Stimulated activated CD4-positive, alpha-beta T cell treated with anti-CD3 and anti-CD28 coated beads, Interleukin-1b, Interleukin-23, amount 100 ng/mL, for 48 hours (primary cell): ENCODE measurements at places on chromosomes 3 and 15.

- peak; percentile 60 for DNase-seq
These were observed 43.9 kb upstream of the PLXND1 start for GRCh38 chr3:129650256-129650872.

GRCh38 chr15:47872208-47872607 is 154.9 kb downstream of the SEMA6D start:
- DNase-seq = no peak

GRCh38 chr15:57323806-57324589 is 52.3 kb upstream of the CGNL1 start:
- peak; percentile 14 for DNase-seq

- no peak for DNase-seq
These were observed 152.5 kb upstream of the P2RY1 start for GRCh38 chr3:152682477-152682876.

DNA sequence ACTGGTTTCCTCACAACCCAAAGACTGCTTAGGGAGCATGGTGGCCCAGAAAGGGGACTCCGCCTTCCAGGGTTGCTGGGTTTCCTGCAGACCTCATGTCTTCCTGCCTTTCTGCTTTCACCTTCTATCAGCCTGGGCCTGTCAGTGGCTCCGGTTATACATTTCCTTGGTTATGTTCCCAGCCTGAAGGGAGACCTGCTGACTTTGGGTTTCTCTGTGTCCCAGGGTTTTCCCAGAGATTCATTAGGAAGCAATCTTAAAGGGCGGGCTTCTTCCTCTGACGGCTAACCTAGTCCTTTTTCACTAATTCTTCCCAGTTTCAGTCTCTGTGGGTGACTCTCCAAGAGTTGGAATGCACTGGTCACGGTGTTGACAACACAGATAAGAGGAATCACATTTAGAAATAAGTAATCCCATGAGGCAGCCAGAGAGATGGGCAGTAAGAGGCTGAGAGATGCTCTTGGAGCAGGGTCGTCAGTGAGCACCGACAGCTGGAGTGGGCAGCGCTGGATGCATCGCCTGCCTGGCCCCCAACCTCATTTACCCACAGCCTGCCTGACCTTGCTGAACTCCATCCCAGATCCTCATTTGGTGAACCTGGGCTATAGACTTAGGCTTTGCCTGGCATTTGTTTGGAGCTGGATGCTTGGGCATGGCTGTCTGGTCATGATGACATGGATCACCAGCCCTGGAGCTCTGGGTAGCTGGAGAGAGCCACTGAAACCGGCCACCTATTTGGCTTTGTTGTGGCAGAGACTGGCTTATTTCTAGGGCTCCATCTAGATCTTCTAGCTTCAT is 10.0 kb upstream of the EHD4 start:
- DNase-seq = no peak

GRCh38 chr3:115396801-115397200 is 226.5 kb upstream of the GAP43 start:
- no peak for DNase-seq

DNA sequence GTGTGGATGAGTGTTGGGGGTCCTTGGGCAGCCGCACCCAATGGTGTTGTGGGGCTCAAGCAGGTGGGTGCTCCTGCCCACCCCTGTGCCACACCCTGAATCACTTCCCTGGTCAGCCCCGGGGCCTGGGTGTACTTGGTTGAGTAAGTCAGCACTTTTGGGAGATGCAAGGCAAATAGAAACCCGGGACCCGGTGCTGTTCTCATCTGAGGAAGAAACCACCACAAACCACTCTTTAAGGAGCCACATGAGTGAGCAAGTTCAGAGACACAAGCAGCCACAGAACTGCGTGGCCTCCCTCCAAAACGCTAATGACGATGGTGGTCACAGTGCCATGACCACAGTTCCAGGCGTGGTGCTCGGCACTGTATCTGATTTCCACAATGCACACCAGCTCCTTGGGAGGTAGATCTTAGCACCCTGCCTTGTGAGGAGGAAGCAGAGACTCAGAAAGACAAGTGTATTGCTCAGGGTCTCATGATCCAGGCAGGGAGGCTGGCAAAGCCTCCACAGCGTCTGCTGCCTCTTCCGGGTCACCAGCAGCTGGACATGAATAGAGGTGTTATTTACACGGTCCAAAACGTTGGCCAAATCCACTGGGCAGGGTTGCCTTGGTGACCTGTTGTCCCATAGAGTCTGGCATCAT is 118.2 kb upstream of the ALDH1A3 start:
- DNase-seq = no peak

- DNase-seq = no peak
These were observed 91.0 kb upstream of the UBE3A start for GRCh38 chr15:25529774-25530173.

- no peak for DNase-seq
These were observed 167.2 kb upstream of the KCNMB2 start for GRCh38 chr3:178369006-178369405.

- DNase-seq = no peak
These were observed 33.4 kb upstream of the KLHL25 start for GRCh38 chr15:85828126-85828525.

DNA sequence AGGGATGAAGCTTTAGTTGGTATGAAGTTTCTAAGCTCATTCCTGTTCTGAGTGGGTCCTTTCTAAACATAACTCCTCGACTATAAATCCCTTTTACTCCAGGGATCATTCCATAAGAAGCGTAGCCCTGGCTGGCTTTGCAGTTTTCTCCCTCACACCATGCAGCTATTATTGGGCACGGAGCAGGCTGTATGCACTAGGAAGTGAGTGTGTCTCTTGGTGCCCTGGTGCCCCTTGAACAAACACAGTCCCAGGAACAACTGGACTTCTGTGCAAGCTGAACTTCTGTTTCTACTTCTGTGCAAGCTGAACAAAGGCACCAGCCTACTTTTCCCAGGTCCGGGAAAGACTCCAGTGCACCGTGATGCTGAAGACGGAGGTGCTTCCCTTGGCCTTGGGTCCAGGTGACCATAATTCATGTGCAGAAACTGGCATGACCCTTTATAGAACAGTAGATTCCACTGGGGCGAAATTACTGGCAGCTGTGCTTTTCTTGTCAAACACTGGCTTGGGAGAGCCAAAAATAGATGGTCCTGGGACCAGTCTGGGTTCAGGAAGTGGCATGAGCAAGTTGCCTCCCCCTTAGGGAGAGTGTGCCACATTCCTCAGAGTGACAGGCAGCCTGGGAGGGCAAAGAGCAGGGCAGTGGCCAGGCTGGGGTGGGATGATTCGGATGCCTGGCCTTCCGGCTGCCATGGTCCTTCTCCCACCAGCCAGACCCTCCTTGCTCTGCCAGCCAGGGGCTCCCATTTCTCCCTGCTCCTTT is 127.2 kb downstream of the SLCO3A1 start:
- DNase-seq = no peak

DNA sequence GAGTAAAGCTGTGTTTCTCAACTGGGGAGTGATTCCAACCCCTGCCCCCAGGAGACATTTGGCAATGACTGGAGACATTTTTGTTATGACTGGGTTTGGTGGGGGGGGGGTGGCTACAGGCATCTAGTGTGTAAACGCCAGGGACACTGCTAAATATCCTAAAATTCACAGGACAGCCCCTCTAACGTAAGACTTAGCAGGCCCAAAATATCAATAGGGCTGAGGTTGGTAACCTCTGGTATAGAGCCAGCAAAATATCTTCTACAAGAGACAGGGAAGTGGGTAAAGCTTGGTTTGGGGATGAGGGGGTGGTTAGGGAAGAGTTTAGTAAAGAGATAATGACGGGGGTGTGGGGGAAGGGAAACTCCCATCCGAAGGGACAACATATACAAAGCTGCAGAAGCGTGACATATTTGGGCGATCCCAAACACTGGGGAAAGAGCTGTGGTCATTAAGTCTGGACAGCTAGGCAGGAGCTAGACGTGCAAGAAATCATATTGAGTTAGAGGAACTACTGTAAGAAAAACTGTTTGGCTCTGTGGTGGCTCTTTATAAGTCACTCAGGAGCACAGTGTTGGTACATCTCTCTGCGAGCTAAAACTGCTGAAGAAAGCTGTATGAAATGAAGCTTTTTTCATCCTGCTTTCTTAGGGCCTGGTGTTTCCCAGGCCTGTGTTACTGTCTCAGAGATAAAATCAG is 697 bp upstream of the TRIM69 start:
- peak; percentile 57 for DNase-seq

- no peak for DNase-seq
These were observed 357.4 kb downstream of the TBL1XR1 start for GRCh38 chr3:176839901-176840300.
